ENCODE measurements at places on chromosomes 11 and 22.

DNA sequence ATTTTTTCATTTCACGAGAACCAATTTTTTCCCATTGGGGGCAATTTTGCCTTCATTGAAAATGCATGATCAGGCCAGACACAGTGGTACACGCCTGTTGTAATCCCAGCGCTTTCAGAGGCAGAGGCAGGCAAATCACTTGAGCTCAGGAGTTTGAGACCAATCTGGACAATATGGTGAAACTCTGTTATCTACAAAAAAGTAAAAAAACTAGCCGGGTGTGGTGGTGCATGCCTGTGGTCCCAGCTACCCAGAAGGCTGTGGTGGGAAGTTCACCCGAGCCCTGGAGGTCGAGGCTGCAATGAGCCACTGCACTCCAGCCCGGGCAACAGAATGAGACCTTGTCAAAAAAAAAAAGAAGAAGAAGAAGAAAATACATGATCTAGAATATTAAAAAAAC lies 19.2 kb upstream of the UPK3A start:
- DNase-seq, result no peak
- no peaks in the 10 kb centered on the region for H3K36me3 ChIP-seq
- H3K4me3 ChIP-seq, result no peak overlapping the region
- peaks cover under 1% of the 10 kb centered on the region for H3K27me3 ChIP-seq

DNA sequence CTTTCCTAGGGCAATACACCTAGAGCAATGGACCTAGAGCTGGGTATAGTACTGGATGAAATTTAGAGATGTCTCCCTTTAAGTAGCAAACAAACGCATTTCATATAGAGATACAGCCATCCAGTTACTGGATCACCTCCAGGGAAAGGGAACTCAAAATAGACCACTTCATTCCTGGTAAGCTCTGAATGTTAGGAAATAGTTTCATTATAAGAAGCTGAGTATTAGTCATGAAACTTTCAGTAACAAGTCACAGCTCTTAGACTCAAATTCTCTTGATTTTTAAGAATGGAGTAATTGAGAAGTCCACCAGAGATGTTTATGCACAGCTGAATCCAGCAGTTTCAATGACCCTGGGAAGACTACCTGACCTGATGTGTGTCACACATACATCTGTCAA lies 221.9 kb downstream of the FAM76B start:
- no peak overlapping the region for H3K27ac ChIP-seq
- H3K27me3 ChIP-seq, result peaks cover 1% of the 10 kb centered on the region
- no peaks in the 10 kb centered on the region for H3K4me1 ChIP-seq
- no peak overlapping the region for H3K4me3 ChIP-seq
- no peak for DNase-seq

- no peaks in the 10 kb centered on the region for H3K36me3 ChIP-seq
- H3K4me3 ChIP-seq, result no peak overlapping the region
- no peak overlapping the region for H3K27ac ChIP-seq
- H3K27me3 ChIP-seq, result peaks cover 11% of the 10 kb centered on the region
- H3K4me1 ChIP-seq, result no peaks in the 10 kb centered on the region
These were observed 28.3 kb upstream of the USP47 start for GRCh38 chr11:11813288-11813962.

- no peak overlapping the region for H3K27ac ChIP-seq
- H3K4me3 ChIP-seq, result no peak overlapping the region
- peaks cover 4% of the 10 kb centered on the region for H3K27me3 ChIP-seq
- H3K4me1 ChIP-seq, result no peaks in the 10 kb centered on the region
These were observed 589.6 kb downstream of the TBC1D22A start for GRCh38 chr22:47351836-47352579.

DNA sequence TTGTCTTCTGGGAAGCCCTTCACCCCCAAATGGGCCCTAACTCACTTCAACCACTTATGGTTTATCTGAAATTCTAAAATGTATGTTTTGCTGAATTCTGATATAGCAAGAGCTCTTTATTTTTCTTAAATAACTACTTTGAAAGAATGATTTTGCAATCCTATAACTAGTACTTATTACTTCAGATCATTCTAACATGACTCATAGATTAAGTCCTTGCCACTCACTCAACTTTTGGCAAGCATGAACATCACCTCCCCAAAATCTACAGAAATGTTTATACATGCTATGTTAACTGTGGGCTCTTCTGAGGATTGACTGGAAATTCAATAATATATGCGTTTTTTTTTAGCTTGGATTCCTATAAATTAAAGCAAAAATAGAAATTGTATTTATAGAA lies 367.4 kb upstream of the FAT3 start:
- H3K27ac ChIP-seq, result no peak overlapping the region
- H3K4me3 ChIP-seq, result no peak overlapping the region
- no peaks in the 10 kb centered on the region for H3K27me3 ChIP-seq
- no peaks in the 10 kb centered on the region for H3K4me1 ChIP-seq

DNA sequence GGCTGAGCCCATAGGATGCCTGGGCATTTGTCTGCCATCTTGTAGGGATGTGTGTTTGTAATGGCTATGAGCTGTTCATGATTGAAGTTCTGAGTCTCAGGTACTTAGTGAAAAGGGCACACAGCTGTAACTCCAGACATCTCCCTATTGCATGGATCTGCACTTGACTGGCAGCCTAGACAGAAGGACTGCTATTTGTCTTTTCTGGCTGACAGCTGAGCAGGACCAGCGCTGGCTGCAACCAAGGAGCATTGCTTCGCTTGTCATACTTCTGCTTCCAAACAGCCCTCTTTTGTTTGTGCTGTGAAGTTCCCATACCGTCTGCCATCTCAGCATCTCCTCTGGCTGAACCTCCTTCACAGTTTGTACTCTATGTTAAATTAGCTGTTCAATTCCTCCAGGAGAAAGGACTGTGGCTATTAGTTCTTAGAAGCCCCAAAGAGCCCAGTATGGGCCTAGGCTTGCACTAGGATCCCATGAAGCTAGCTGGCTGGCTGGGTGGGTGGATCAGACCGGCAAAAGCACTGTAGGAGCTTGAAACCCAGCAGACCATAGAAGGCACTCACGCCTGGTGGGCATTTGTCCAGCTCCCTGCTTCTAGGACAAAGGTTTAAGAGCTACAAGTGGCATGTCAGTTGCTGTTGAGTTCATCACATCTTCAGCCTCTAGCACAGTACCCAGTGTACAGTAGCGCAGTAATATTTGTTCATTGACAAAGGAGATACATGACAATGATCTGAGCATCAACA lies 20.4 kb downstream of the HIRA start:
- peaks cover 63% of the 10 kb centered on the region for H3K36me3 ChIP-seq
- H3K27me3 ChIP-seq, result no peaks in the 10 kb centered on the region
- H3K4me3 ChIP-seq, result no peak overlapping the region
- H3K27ac ChIP-seq, result no peak overlapping the region
- no peak for DNase-seq

- H3K27ac ChIP-seq, result no peak overlapping the region
- H3K27me3 ChIP-seq, result peaks cover 9% of the 10 kb centered on the region
- peak; percentile 34 for DNase-seq
- H3K4me1 ChIP-seq, result no peaks in the 10 kb centered on the region
- H3K4me3 ChIP-seq, result no peak overlapping the region
These were observed 496.4 kb downstream of the BUD13 start for GRCh38 chr11:116276051-116277044.

DNA sequence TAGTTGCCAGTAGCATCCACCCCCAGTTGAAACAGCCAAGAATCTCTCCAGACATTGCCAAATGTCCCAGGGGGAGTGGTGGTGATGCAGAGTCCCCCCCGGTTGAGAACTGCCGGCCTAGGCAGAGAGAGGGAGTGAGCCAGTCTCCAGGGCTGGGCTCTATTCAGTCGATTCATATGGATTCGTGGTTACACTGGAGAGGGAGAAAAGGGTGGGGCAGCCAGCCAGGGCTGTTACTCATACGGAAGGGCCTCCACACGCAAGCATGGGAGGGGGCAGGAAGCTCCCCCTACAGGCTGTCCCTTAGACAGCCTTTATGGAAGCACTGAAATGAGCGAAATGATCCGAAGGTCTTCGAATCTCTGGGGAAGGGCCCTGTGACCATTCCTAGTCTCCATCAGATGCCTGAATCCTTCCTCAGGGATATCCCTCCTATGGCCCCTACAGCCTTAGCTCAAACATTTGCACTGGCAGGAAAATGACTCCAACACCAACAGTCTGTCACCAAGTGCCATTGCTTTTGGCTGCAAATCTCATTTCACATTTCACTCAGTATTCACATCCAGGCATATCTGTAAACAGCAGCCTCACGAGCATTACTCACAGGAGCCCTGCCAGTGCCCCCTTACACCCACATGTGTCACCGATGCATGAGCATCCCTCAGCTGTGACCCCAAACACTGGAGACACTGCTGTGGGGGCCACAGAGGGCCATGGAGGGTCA lies 18.4 kb upstream of the TLCD5 start:
- DNase-seq, result no peak
- no peak overlapping the region for H3K4me3 ChIP-seq
- no peak overlapping the region for H3K27ac ChIP-seq

- H3K4me3 ChIP-seq, result no peak overlapping the region
- peaks cover 12% of the 10 kb centered on the region for H3K4me1 ChIP-seq
- no peaks in the 10 kb centered on the region for H3K27me3 ChIP-seq
- H3K27ac ChIP-seq, result no peak overlapping the region
- H3K36me3 ChIP-seq, result peaks cover 1% of the 10 kb centered on the region
- DNase-seq, result no peak
These were observed 18.0 kb downstream of the PHLDA2 start for GRCh38 chr11:2911088-2911784.

GRCh38 chr11:38011496-38011895 lies 1413.5 kb upstream of the RAG2 start:
- no peak overlapping the region for H3K27ac ChIP-seq
- H3K4me3 ChIP-seq, result no peak overlapping the region
- no peak for DNase-seq
- H3K27me3 ChIP-seq, result no peaks in the 10 kb centered on the region

DNA sequence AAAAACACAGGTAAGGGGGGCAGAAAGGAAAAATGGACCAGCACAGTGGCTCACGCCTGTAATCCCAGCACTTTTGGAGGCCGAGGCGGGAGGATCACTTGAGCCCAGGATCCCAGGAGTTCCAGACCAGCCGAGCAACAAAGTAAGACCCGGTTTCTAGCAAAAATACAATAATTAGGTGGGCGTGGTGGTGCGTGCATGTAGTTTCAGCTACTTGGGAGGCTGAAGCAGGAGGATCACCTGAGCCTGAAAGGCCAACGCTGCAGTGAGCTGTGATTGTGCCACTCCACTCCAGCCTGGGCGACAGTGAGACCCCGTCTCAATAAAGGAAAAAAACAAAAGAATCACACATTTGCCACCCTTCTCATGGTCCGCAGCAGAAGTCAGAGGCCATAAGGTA lies 519.4 kb downstream of the BRD1 start:
- no peak overlapping the region for H3K27ac ChIP-seq
- no peak overlapping the region for H3K4me3 ChIP-seq

DNA sequence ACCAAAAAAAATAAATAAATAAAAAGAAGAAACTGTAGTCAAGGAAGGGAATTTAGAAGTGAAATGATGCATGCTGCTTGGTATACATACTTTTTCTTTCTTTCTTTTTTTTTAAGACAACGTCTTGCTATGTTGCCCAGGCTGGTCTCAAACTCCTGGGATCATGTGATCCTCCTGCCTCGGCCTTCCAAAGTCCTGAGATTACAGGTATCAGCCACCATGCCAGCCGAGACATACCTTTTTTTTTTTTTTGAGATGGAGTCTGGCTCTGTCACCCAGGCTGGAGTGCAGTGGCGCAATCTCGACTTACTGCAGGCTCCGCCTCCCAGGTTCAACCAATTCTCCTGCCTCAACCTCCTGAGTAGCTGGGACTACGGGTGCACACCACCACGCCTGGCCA lies 21.7 kb upstream of the ARRB1 start:
- peaks cover 11% of the 10 kb centered on the region for H3K27me3 ChIP-seq
- H3K27ac ChIP-seq, result no peak overlapping the region
- DNase-seq, result no peak

- H3K27ac ChIP-seq, result no peak overlapping the region
- DNase-seq, result no peak
- no peak overlapping the region for H3K4me3 ChIP-seq
These were observed 96.1 kb downstream of the LRRC32 start for GRCh38 chr11:76574406-76574805.
